ENCODE measurements at places on chromosomes 1 and 21. TPM values are rescaled to one million over a fixed set of nuclear protein-coding genes. Genes with fewer than 3 reads are reported as not detected.

- DNase-seq = no peak
These were observed 381 bp upstream of the KLHL20 start for GRCh38 chr1:173714441-173714758.

GRCh38 chr21:46094401-46095082, 3.4 kb upstream of the COL6A2 start:
- DNase-seq = no peak

The LIPI gene
- not detected for total RNA-seq

GRCh38 chr1:184376369-184376768, 10.5 kb upstream of the C1orf21 start:
- DNase-seq = no peak

GRCh38 chr1:93807311-93807930, 71.6 kb downstream of the DNTTIP2 start:
- DNase-seq = no peak

The FAM167B gene
- 5.4 TPM for total RNA-seq

GRCh38 chr1:216498277-216498676, 75.0 kb upstream of the USH2A start:
- DNase-seq = no peak

GRCh38 chr1:117696561-117696960, 90.7 kb downstream of the TENT5C start:
- peak; percentile 48 for DNase-seq

GRCh38 chr1:163870666-163871065, 548.9 kb downstream of the NUF2 start:
- DNase-seq = no peak

The KLF18 gene
- total RNA-seq = not detected

- no peak for DNase-seq
These were observed 6.1 kb downstream of the SLC16A4 start for GRCh38 chr1:110384581-110385321.

DNA sequence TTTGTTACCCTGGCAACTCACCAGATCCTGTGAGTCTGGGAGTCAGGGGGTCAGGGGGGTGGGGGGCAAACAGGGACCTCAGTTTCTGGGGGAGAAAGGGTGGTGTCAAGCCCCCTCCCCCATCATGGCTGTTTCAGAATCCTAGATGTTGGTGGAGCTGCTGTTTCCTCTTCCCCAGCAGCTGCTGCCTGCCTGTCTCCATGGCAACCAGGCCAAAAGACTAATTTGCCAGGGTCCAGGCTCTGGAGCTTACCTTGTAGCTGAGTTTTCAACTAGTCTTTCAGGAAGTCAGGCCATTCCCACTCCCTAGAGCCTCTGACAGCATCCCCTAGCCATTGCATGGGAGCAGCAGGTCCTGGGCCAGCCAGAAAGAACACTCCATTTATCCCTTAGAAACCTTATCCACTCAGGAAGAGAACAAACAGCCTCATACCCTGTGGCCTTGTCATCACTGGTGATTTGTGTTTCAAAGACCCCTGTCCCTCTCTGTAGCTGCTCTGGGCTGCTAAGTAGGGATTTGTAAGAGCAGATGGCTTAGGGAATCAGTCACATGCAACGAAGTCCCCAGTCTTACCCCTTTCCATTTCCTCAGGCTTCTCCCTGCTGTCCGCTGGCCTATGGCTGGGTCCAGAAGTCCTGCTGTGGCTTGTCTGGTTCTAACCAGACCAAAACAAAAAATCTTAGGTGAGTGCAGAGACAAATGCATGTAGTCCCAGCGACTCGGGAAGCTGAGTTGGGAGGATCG, 21.5 kb upstream of the STMN1 start:
- DNase-seq = peak; percentile 70

GRCh38 chr1:168210312-168210711, 15.5 kb upstream of the SFT2D2 start:
- DNase-seq = no peak

Measured in lung (tissue), 17 donors.